ENCODE measurements at places on chromosomes 3 and 15. TPM values are rescaled to one million over a fixed set of nuclear protein-coding genes. Genes with fewer than 3 reads are reported as not detected.

DNA sequence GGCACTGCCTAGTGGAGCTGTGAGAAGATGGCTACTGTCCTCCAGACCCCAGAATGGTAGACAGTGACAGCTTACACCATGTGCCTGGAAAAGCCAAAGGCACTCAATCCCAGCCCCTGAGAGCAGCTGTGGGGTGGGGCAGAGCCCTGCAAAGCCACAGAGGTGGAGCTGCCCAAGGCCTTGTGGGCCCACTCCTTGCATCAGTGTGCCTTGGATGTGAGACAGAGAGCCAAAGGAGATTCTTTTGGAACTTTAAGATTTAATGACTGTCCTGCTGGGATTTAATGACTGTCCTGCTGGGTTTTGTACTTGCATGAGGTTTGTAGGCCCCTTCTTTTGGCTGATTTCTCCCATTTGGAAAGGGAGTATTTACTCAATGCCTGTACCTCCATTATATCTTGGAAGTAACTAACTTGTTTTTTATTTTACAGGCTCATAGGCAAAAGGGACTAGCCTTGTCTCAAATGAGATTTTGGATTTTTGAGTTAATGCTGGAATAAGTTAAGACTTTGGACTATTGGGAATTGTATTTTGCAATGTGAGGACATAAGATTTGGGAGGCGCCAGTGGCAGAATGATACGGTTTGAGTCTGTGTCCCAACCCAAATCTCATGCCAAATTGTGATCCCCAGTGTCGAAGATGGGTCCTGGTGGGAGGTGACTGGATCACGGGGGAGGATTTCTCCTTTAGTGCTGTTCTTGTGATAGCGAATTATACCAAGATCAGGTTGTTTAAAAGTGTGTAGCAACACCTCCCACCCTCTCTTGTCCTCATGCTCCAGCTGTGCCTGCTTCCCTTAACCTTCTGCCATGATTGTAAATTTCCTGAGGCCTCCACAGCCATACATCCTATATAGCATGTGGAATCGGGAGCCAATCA, 80.4 kb downstream of the MYO5A start:
- no peak for DNase-seq
- H3K36me3 ChIP-seq: peaks cover 4% of the 10 kb centered on the region
- H3K27me3 ChIP-seq: no peaks in the 10 kb centered on the region
- peaks cover 47% of the 10 kb centered on the region for H3K4me1 ChIP-seq
- H3K4me3 ChIP-seq: no peak overlapping the region
- H3K27ac ChIP-seq: no peak overlapping the region

- H3K27me3 ChIP-seq: no peaks in the 10 kb centered on the region
- H3K4me1 ChIP-seq: no peaks in the 10 kb centered on the region
- H3K27ac ChIP-seq: no peak overlapping the region
- H3K36me3 ChIP-seq: no peaks in the 10 kb centered on the region
- H3K4me3 ChIP-seq: no peak overlapping the region
- no peak for DNase-seq
These were observed 1040.8 kb upstream of the SEMA6D start for GRCh38 chr15:46676233-46677206.

- peaks cover 5% of the 10 kb centered on the region for H3K4me1 ChIP-seq
- H3K4me3 ChIP-seq: no peak overlapping the region
- DNase-seq: no peak
- no peaks in the 10 kb centered on the region for H3K27me3 ChIP-seq
- peaks cover 2% of the 10 kb centered on the region for H3K36me3 ChIP-seq
These were observed 64.4 kb downstream of the DNAJB8 start for GRCh38 chr3:128402319-128402718.

DNA sequence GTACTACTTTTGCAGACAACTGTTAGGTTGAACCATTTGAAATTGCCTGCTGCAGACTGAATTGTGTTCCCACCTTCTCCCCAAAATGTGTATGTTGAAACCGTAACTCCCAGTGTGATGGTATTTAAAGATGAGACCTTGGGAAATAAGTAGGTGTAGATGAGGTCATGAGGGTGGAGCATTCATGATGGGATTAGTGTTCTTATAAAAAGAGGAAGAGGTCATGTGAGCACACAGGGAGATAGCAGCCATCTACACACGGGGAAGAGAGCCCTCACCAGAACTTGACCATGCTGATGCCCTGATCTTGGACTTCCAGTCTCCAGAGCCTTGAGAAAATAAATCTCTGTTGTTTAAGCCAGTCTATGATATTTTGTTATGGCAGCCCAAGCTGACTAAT, 17.4 kb upstream of the FHIT start:
- H3K4me3 ChIP-seq: no peak overlapping the region
- no peaks in the 10 kb centered on the region for H3K4me1 ChIP-seq

DNA sequence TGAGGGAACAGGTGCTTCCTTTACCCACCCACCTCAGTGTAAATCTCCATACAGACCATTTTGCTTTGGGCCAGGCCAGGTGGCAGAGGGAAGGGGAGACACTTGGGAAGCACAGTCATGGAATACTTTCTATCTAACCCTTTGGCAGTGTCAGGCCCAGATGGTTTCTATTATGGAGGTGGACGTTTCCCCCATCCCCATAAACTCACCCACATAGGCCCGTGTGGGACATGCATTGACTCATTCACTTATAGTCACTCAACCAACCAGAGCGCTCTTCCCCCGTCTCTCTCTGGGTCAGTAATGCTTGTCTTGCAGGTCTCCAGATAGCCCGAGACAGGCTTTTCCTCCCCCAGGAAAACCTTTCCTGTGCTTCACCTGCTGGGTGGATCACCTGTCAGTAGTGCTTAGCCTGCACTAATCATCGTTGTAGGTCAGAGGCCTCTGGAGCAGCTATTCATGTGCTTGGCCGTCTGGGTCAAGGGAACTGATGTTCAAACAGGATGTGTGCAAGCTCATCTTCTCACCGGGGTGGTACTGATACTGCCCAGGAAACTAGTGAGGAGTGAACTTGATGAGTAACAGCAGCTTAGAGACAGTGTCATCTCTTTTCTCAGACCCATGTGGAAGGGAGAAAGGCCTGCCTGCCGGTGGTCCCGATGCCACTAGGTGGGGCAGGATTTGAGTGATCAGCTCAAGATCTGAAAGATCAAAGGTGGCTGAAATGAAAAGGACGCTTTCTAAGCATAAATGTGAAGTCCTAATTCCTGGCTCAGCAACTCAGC, 67.1 kb downstream of the CEMIP start:
- H3K36me3 ChIP-seq: peaks cover 3% of the 10 kb centered on the region
- peaks cover 71% of the 10 kb centered on the region for H3K27me3 ChIP-seq
- no peaks in the 10 kb centered on the region for H3K4me1 ChIP-seq
- DNase-seq: no peak

DNA sequence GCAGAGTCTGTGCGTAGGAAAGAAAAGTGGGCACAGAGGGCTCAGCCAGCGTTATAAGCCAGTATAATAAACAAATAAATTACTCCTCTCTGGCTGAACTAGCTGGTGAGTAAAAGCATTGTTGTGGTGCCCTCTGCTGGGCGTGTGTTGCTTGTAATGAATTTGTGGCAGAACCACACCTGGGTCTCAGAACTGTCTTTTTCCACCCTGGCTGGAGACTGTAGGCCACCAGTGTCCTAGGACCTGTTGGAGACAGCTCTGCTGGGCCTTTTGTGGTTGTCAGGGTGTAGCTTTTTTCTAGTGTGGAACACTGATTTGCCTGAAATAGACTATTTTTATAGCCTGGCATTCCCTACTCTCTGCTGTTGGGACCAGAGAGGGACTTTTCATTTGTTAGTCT, 130.5 kb upstream of the EIF1B start:
- H3K4me1 ChIP-seq: peaks cover 3% of the 10 kb centered on the region
- H3K4me3 ChIP-seq: no peak overlapping the region
- H3K36me3 ChIP-seq: peaks cover 2% of the 10 kb centered on the region

- H3K36me3 ChIP-seq: peaks cover 6% of the 10 kb centered on the region
- no peak overlapping the region for H3K27ac ChIP-seq
- no peak overlapping the region for H3K4me3 ChIP-seq
- peaks cover 20% of the 10 kb centered on the region for H3K27me3 ChIP-seq
- H3K4me1 ChIP-seq: no peaks in the 10 kb centered on the region
- no peak for DNase-seq
These were observed 68.4 kb upstream of the GALNT15 start for GRCh38 chr3:16106050-16106449.

- H3K27me3 ChIP-seq: no peaks in the 10 kb centered on the region
- peaks cover 3% of the 10 kb centered on the region for H3K36me3 ChIP-seq
- peak overlapping the region; percentile 60 for H3K27ac ChIP-seq
- H3K4me1 ChIP-seq: peaks cover 44% of the 10 kb centered on the region
- no peak overlapping the region for H3K4me3 ChIP-seq
These were observed 180.6 kb downstream of the FOXP1 start for GRCh38 chr3:71402911-71403310.

GRCh38 chr15:84681831-84682230, 23.8 kb upstream of the NMB start:
- peak overlapping the region; percentile 33 for H3K4me3 ChIP-seq
- peaks cover 4% of the 10 kb centered on the region for H3K36me3 ChIP-seq
- peaks cover 11% of the 10 kb centered on the region for H3K4me1 ChIP-seq

DNA sequence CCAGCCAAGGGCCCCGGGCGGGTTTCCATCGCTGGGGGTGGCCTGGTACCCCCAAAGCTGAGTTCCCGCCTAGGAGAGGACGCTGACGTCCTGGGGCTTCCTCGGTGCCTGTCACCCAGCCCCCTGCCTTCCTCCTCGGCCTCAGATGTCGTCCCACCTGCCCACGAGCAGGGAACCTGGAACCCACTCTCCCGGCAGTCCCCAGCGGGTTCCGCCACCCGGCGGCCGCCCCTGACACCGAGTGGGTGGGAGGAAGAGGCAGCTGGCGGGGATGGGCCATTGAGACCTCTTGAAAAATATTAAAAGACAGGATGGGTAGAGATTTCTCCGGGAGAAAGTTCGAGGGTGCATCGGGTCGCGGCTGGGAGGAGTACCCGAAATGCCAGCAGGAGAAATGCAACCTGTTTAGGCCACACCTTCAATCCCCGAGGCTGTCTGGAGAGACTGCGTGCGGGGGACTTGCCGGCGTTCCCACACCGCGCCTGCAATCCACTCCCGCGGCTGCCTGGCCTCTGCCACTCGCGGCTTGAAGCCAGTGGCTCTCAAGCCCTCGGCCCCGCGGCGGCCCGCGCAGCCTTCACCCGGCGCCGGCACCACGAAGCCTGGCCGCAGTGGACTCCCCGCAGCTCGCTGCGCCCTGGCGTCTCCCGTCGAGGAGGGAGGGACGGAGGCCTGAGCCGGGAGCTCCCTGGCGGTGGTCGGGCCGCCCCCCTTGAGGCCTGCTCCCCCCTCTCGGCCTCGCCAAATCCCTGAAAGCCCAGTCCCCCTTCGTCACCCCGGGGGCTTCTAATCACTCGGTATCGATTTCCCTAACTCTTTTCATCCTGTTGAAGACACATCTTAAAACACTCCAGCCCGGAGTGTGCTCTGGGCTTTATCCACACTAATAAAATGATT, 8.6 kb upstream of the NR2F2 start:
- no peak overlapping the region for H3K4me3 ChIP-seq
- H3K27me3 ChIP-seq: peaks cover 59% of the 10 kb centered on the region
- peaks cover 3% of the 10 kb centered on the region for H3K4me1 ChIP-seq
- DNase-seq: no peak
- no peak overlapping the region for H3K27ac ChIP-seq

- H3K36me3 ChIP-seq: no peaks in the 10 kb centered on the region
- peaks cover 2% of the 10 kb centered on the region for H3K4me1 ChIP-seq
- no peaks in the 10 kb centered on the region for H3K27me3 ChIP-seq
- no peak overlapping the region for H3K4me3 ChIP-seq
These were observed 8.8 kb downstream of the OIP5 start for GRCh38 chr15:41323611-41324010.

DNA sequence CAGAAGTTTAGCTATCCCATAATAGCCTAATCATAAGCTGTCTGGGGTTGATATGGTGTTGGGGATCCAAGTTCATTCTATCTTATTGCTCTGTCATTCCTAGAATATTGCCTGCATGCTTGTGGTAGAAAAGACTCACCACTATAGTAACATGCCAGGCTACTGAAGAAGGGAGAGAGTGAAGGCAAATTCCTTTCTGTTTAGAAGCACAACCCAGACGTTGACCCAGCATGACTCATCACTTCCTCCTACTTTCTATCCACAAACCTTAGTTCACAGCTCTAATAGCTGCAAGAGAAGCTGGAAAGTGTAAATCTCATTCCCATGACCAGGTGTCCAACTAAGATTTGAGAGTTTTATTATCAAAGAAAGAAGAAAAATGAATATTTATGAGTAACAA, 57.8 kb upstream of the NMD3 start:
- no peaks in the 10 kb centered on the region for H3K36me3 ChIP-seq
- H3K27me3 ChIP-seq: no peaks in the 10 kb centered on the region
- H3K4me1 ChIP-seq: no peaks in the 10 kb centered on the region
- H3K27ac ChIP-seq: no peak overlapping the region
- no peak for DNase-seq

DNA sequence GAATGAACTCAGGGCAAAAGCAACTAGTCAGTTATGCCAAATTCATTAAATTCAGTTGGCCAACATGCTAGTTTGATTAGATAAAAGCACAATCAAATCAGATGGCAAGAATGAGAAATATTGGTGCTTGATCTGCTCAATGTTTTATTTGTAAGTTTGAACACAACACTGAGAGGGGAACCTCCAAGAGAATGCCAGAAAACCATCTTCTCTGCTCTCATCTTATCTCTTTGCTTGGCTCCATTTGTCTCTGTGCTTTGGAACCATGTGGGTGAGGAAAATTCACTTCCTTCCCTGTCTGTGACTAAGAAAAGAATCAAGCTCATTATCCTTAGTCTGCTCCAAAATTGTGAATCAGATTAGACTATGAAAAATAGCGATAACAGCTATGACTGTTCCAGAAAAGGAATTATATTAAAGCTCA, 43.6 kb upstream of the DCBLD2 start:
- no peak overlapping the region for H3K27ac ChIP-seq
- DNase-seq: no peak
- no peaks in the 10 kb centered on the region for H3K36me3 ChIP-seq
- H3K27me3 ChIP-seq: peaks cover under 1% of the 10 kb centered on the region

The SNTN gene
- total RNA-seq: not detected

The EOMES gene
- total RNA-seq: 0.55 TPM

The SPTSSB gene
- total RNA-seq: 0.32 TPM

The C3orf22 gene
- total RNA-seq: not detected

The KLHL40 gene
- total RNA-seq: not detected

The ZIC1 gene
- total RNA-seq: not detected

The ATOSA gene
- total RNA-seq: 120 TPM

The CDHR4 gene
- not detected for total RNA-seq

The RASGRP1 gene
- 121 TPM for total RNA-seq

The MST1R gene
- total RNA-seq: 0.63 TPM

The GMPS gene
- 48.2 TPM for total RNA-seq

Measured in T-helper 17 cell (primary cell).